D341Med (cell line): ENCODE measurements at places on chromosomes 3 and 15.

- no peak for DNase-seq
These were observed 15.4 kb downstream of the FEM1B start for GRCh38 chr15:68292967-68293366.

DNA sequence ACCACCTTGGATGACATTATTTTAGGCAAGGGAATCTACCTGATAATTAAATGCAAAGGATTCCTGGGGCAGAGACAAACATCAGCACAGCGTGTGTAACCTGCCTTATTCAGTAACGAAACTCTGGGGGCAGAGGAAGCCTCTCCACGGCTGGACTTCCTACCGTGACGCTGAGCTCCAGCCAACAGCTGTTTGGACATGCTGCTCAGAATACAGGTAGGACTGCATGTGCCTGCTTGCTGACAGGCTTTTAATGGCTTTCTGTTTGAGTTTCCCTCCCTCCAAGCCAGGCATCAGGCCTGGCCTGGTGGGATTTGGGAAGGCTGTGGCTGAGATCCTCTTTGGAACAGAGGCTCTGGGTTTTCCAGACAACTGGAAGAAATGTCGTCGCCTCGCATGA lies 150.6 kb downstream of the ADAMTS17 start:
- no peak for DNase-seq

DNA sequence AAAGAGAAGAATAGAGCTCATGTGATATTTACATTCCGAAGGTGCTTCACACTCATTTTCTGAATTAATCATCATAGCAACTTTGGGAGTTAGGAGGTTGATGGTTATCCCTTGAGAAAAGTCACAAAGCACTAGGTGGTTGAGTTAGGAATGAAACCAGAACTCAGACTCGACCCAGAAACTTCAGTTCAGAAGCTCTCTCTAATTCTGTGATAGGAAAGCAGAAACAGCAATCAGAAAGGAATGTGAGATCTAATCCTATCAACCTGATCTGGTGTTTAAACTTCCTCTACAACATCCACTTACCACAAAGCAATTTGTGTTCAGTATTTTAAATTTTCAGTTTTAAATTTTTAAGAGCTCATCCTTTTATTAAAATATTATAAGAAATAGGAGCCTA lies 211.2 kb downstream of the CNTN3 start:
- DNase-seq: no peak

GRCh38 chr15:90465140-90465929 lies 64.4 kb upstream of the CRTC3 start:
- DNase-seq: no peak

DNA sequence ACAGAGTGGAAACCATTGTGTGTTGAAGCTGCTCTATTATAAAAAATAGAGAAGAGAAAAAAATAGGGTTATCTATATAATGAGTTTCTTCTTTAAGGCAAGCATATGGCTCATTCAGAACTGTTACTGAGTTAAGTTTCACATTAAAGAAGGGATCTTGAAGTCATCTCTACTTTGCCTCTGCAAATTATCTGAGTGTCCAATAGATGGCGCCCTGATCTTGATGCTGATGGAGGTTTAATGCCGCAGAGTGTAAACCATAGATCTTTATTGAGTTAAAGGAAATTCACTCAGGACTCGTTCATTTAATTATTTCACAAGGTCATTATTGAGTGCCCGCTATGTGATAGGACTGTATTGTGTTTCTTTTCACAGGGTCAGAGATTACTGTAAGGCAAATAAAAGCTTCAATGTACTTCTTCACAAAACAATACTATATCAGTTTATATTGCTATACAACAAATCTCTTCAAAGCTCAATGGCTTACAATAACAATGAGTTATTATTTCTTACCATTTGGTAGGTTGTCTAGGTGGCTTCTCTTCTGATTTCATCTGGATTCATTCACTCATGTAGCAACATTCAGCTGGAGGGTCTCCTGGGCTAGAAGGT lies 171.4 kb downstream of the NSUN3 start:
- DNase-seq: peak; percentile 60

DNA sequence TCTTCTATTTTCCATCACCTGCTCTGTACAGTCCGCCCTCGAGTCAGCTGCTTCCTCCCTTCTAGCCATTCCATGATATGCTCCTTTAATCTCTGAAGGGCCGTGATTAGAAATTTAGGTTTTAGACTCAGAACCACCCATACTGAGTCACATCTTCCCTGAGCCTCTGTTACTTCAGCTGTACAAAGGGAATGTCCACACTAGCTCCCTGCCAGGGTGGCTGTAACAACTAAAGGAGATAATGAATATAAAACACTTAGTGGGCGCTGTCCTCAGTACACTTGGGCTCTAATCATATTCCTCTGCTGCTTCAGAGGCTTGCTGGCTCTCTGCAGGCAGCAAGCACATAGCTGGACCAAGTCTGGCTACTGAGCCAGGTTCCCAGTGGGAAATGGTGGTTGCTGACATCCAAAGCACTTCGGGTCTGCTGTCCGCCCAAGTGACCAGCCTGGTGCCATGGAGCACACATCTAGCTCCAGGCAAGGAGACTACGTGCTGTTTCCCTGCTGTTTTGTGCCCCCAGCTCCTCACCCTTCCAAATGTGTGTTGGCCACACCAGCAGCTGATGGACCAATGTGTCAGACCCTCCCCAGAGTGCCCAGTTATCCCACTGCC lies 901 bp upstream of the CHST14 start:
- DNase-seq: no peak
